ENCODE measurements at places on chromosomes 12 and 14.
A peak's percentile ranks its signal among the peaks of the same experiment; 100 is the strongest.

- peaks cover 3% of the 10 kb centered on the region for H3K4me1 ChIP-seq
- H3K36me3 ChIP-seq: no peaks in the 10 kb centered on the region
- H3K4me3 ChIP-seq: no peak overlapping the region
- no peak for DNase-seq
- H3K27ac ChIP-seq: peak overlapping the region; percentile 54
- no peaks in the 10 kb centered on the region for H3K27me3 ChIP-seq
Measured at GRCh38 chr12:100138048-100138802, 4.4 kb downstream of the BLTP3B start.

- no peaks in the 10 kb centered on the region for H3K27me3 ChIP-seq
- no peaks in the 10 kb centered on the region for H3K4me1 ChIP-seq
- no peak overlapping the region for H3K4me3 ChIP-seq
- DNase-seq: no peak
Measured at GRCh38 chr12:31817120-31817519, 88.3 kb upstream of the AMN1 start.

DNA sequence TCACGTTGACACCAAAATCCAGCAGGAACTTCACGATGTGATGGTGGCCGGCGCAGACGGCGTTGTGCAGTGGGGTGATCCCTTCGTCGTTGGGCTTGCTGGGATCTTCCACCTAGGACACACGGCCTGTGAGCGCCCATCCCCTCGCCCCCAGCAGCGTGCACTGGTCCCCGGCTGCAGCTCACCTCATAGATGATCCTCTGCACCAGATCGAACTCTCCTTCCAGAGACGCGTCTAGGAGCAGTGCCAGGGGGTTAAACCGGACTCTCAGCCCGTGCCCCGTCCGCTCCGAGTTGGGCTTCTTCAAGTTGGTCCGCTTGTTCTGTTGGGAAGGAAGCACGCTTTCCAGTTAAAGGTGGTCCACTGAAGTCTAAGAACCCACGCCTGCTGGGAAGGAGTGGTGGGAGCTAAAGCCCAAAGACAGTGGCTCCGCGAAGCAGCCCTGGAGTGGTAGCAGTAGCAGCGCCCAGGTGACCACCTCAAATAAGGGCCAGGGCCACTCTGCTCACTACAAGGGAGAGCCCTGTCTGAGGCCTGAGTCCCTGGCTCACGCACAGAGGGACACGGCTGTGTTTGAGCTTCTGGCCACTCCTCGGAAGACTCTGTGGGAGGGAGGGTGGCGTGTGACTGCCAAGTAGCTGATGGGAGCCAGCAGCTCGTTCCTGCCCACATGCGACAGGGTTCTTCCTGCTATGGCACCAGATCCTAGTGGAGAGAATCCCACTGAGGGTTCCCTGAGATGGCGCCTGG is 23.3 kb downstream of the ZFYVE21 start:
- H3K4me1 ChIP-seq: peaks cover 42% of the 10 kb centered on the region
- peaks cover 97% of the 10 kb centered on the region for H3K36me3 ChIP-seq
- no peak for DNase-seq
- H3K27ac ChIP-seq: no peak overlapping the region
- H3K4me3 ChIP-seq: no peak overlapping the region

DNA sequence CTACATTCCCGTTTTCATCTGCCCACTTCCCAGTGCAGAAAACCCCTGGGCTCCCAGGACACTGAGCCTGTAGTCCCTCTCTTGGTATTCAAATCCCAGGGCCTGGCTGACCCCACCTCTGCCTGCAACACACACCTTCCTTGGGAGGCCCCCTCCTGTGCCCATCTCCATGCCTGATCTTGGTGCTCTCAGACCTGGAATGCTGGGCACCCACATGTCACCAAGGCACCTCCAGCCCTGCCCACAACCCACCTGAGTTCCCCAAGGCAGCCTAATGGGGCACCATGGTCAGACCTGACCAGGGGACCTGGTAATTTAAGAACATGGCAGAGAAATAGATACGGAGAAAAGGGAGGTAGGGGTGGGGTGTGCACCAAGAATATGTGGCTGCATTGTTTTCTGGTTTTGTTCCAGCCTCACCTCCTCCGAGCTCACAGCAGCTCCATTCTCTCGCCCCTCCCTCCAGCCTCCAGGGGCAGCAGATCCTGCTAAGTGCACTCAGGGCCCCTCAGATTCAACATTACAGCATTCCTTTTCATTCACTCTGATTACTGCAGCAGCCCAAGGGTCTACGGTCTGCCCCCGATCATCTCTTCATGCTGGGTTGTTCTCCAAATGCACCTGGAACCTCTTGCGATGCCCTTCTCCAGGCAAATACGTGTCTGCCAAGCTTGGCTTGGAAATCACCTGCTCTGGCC is 9.2 kb upstream of the HSP90AA1 start:
- no peaks in the 10 kb centered on the region for H3K36me3 ChIP-seq
- no peaks in the 10 kb centered on the region for H3K4me1 ChIP-seq
- no peaks in the 10 kb centered on the region for H3K27me3 ChIP-seq
- no peak overlapping the region for H3K27ac ChIP-seq

GRCh38 chr14:92914087-92914656 is 8.8 kb upstream of the CHGA start:
- H3K4me1 ChIP-seq: no peaks in the 10 kb centered on the region
- no peak overlapping the region for H3K27ac ChIP-seq
- H3K4me3 ChIP-seq: no peak overlapping the region
- no peaks in the 10 kb centered on the region for H3K27me3 ChIP-seq
- no peak for DNase-seq

- no peak for DNase-seq
- no peak overlapping the region for H3K27ac ChIP-seq
- H3K36me3 ChIP-seq: no peaks in the 10 kb centered on the region
- H3K4me3 ChIP-seq: no peak overlapping the region
Measured at GRCh38 chr12:15786772-15787171, 2.4 kb downstream of the EPS8 start.
